Esophagus mucosa (tissue), 1 donor: ENCODE measurements at places on chromosomes 2 and 18. TPM values are rescaled to one million over a fixed set of nuclear protein-coding genes. Genes with fewer than 3 reads are reported as not detected.

DNA sequence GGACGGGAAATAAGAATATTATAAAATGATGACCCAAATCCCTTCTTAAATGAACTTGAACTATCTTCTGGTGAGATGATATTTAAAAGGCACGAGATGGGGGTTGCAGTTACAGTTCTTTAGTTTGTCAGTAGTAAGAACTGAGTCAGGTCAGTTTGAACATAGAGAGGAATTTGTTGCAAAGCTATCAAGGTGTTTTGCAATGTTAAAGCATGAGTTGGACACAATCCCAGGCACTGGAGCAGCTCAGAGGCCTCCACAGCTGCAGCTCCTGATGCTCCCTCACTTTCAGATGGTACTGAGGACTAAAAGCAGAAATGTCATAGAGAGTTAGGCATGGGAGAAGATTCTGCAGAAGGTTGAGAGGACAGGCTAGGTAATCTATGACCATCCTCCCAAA lies 236.0 kb downstream of the BCL2 start:
- no peak for ATAC-seq

MRO gene
- not detected for total RNA-seq

DPP10 gene
- not detected for total RNA-seq

DNA sequence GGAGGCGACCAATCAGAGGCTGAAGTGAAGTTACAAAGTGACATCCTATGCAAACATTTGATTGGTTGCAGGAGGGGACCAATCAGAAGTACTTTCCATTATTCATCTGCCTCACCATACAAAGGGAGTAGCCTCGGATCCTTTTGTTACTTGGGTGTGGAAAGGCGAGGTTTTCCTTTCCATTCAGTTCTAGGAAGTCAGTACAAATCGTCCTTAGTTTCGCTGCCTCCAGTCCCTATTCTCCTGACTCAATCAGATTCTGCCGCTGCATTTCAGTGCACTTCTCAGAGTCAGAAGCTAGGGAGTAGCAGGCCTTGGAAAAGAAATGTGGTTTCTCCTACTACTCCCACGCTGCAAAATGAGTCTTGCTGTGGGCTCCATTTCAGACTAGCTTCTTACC lies 149.4 kb downstream of the DTNA start:
- no peak for ATAC-seq

- ATAC-seq = no peak
Observed at GRCh38 chr2:45312275-45312674, 298.8 kb downstream of the SRBD1 start.

GRCh38 chr2:118846442-118846952 lies 951 bp downstream of the EN1 start:
- ATAC-seq = no peak

DNA sequence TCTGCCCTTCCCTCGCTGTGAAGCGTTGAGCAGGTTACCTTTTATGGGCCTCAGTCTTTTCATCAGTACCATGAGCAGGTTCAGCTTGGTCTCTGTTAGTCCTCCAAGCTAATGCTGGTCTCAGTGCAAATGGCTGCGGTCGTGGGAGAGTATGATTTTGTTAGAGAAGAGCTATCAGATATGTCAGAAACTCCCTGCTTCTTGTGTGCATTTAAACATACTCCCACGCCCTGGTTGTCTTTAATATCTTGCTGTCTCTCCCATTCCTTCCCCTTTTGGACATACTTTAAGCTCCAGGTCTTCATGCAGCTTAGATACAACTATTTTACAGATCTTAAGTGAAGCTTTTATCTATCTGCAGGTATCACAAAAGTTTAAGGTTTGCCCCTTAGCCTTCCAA lies 62.9 kb downstream of the EFR3B start:
- no peak for ATAC-seq
